Memory B cell (primary cell): ENCODE measurements at places on chromosomes 4 and X.

DNA sequence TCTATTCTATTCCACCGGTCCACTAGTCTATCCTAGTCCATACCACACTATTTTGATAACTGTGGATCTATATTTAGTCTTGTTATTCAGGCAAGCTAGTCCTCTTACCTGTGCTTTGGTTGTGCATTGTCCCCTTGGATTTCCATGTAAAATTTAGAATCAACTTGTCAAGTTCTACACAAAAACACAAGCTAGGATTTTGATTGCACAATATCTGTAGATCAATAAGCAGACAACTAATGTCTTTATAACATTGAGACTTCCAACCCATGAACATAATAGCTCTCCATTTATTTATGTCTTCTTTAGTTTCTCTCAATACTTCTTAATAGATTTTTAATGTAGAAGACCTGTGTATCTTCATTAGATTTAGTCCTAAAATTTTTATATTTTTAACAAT, 10.2 kb upstream of the BBS12 start:
- DNase-seq, result no peak

- DNase-seq, result no peak
These were observed 215.8 kb downstream of the PACRGL start for GRCh38 chr4:20916106-20916505.

DNA sequence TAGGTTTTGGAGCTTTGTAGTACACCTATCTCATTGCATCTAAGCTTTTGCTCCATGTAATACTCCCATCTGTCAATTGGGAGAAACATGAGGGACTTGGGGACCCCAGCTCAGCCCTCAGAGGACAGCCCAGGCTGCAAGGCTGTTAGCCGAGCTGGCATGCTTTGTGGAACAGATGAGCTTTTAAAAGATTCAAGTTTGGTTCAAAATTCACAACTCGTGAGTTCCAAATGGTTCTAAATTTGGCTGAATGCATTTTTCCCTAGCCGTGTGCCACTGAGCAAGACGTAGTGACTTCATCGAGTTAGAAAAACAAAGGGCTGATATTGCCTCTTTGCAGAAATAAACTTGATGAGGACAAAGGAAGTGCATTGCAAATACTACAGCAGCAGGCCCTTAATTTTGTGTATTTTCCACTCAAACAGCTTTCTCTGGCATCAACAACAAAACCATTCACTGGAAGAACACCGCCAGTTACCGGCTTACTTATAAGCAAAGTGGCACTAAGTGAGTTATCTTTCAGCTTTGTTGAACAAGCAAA, 165.0 kb upstream of the HS3ST1 start:
- no peak for DNase-seq

DNA sequence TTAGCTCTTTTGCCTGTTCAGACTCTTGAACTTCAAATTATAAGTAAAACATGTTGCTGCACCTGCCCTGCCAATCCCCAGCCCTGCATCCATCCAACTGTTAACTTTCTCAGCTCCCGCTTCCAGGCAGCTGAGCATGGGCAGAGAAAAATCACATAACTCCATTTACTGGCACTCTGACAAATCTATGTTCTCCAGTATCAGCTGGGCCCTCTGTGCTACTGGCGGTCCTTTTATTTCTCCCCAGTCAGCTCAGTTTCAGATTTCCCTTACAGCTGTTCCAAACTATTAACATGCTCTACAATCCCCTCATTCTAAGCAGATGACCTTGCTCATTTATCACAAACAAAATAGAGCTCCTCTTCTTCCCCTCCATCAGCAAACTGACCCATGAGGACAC, 240.4 kb upstream of the TET2 start:
- DNase-seq, result no peak

- DNase-seq, result no peak
These were observed 244.0 kb upstream of the SMIM31 start for GRCh38 chr4:164509951-164510350.

- no peak for DNase-seq
These were observed 138.6 kb upstream of the NKX1-1 start for GRCh38 chr4:1544861-1545281.

DNA sequence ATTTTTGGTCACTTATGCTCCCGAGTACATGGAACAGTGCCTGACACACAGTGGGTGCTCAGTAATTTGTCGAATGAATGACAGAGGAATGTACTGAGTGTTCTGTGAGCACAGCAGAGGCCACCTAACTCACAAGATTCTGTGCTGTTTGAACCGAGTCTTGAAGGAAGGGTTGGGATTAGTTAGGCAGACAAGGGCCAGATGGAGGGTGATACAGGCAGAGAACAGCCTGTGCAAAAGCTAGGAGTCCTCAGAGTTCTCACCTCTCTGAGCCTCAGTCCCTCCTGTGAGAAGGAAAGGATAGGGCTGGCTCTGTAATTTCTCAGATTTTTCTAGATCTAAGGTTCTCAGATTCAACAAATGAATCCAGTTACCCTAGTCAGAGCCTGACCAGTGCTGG, 108.8 kb downstream of the NHSL2 start:
- DNase-seq, result no peak

- no peak for DNase-seq
These were observed 35.7 kb upstream of the EGFL6 start for GRCh38 chrX:13533726-13534125.

DNA sequence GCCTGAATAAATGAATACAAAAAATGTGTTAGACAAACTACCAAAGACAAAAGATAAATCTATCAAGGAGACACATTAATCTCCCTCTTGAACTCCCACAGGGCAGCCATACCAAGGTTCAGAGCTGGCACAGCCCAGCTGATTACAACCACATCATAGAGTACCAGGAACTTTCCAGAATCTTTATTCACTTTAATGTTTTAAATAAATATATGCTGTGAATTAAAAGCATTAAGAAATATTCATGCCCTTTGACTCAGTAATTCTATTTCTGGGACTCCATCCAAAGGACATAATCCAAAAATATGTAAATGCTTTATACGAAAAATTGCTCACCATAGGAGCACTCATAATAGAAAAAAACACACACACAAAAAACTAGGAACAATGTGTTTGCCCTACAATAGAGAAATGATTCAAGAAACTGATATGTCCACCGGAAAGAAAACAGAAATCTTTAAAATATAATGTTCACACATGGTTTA, 126.0 kb downstream of the LDB2 start:
- no peak for DNase-seq

DNA sequence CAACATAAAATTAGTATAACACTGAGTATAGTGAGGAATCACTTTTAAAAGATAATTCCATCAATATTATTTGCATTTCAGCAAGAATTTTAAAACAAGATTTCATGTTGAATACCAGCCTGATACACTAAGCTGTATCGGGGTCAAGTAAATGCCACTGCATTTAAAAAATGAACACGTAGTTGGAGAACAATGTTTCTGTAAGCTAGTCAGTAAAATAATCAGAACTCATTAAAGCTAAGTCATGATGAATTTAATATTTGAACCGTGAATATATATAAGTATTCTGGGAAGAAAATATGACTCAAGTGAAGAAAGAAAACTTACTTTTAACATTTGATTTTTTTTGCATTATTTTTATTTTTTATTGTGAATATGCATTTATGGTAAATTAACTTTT, 611.0 kb upstream of the PABPC4L start:
- DNase-seq, result no peak

- no peak for DNase-seq
These were observed 102.1 kb upstream of the FAM9B start for GRCh38 chrX:9135901-9136510.

- DNase-seq, result no peak
These were observed 132.9 kb upstream of the KLF8 start for GRCh38 chrX:56099271-56099670.

DNA sequence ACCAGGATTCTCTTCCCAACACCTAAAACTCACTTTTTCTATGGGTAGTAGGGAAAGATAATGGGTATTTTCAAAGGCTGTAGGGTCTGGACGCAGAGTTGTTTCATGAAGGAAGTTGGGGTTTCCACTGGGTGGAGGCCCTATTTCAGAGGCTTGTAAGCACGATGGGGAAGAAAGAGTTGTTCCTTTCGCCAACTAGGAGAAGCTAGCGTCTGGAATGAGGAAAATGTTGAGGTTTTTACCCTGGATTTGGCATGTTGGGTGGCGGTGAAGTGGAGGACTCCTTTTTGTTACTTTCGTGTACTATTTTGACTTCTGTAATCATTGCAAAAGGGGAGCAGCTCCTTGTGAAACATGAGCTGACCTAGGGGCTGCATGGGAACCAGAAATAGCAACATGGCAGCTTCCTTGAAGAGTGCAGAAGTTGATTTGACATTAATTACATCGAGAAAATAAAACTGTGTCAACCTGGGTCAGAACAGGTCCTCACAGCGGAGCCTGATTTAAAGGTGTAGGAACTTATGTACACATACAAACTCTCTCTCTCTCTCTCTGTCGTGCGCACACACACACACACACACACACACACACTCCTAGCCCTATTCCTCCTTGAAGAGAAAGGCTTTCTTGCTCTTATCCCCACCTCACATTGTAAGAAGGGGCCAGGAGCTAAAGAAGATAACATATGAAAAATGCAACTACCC, 19.1 kb downstream of the VSIG4 start:
- no peak for DNase-seq

DNA sequence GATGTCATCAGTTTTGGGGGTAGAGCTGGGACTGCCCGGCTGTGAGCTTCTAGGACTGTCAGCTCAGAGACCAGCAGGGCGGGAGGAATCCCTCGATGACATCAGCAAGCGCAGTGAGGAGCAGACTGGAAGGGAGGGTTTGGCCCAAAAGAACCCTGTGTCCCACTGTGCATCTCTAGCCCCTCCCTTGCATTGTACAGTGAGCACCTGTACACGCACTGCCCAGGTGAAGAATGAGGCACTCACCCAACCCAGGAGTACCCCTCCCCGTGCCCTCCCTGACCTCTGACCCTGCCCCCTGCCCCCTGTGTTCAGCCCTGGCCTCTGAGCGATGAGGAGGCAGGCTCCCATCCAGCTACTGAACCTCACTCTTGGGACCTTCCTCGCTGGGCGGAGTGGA, 92.9 kb downstream of the HMX1 start:
- no peak for DNase-seq

DNA sequence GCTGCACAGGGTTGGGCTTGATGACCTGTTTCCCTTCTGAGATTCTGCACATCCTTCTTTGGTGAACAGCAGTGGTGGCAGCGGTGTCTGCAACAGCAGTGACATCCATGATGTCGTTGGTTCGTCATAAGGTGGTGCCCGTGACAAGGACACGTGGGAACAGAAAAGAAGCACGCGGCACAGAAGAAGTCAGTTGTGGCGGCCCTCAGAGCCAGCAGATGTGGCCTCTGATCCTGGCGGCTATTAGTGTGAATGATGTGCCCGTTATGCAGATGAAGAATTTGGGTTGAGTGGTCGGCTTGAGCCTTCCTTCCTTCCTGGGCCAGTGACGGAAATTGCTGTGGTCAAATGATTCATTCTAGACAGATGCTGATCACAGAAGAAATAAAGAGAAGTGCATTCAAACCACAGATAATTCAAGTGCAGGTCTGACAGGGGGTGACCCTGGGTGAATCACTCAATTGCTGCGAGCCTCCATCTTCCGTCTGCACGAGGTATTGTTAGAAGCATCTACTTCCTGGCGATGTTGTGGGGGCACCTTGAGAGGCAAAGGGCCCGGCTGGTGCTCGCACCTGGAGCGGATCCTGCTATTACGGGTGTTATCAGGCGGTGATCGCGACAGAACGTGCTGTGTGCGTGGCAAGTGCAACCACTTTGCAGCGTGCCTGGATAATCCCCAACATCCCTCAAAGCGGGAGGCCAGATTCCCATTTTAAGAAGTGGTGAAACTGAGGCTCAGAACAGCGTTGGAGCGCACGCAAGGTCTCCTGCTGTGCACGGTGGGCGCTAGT, 215.2 kb upstream of the PSAPL1 start:
- no peak for DNase-seq

DNA sequence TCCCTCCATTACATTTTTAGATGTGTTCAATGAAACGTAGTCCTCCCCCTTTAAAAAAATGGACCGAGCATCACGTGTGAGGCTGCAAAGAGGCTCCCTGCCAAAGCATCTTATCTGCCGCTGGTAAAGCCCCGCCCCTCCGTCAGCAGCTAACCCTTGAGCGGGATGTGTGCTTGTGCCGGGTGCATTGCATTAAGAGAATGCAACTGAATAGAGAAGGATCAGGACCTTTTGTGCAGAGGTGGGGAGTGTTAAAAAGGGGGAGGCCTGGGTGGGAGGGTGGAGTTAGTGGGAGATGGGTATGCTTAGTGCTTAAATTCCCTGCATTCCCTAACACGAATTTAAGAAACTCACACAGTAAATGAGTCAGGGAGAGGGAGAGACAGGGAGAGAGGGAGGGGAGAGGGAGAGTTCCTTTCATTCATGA, 66.0 kb downstream of the TBL1X start:
- peak; percentile 45 for DNase-seq

- DNase-seq, result no peak
These were observed 38.2 kb downstream of the WFS1 start for GRCh38 chr4:6307891-6308290.
